ENCODE measurements at places on chromosomes 7 and 10.

DNA sequence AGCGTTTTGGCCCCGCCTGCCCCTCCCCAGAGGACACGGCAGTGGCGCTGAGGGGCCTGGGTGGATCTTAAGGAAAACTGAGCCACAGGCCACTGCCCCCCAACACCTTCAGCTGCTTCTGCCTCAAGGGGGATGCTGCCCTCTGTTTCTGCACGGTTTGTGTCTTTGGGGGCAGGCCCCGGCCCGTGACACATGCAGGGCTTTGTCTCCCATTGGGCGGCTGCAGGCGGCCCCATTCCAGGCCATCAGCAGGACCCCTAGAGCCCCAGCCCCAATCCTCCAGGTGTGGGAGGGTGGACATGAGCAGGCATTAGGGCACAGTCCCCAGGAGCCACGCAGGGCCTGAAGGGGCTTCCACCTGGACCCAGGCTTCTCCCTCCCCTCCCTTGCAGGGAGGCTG lies 25.3 kb upstream of the PPP2R2D start:
- no peak for DNase-seq

GRCh38 chr7:114911411-114911810 lies 10.5 kb upstream of the MDFIC start:
- no peak for DNase-seq

GRCh38 chr10:48821111-48821510 lies 118.5 kb downstream of the LRRC18 start:
- DNase-seq: no peak

DNA sequence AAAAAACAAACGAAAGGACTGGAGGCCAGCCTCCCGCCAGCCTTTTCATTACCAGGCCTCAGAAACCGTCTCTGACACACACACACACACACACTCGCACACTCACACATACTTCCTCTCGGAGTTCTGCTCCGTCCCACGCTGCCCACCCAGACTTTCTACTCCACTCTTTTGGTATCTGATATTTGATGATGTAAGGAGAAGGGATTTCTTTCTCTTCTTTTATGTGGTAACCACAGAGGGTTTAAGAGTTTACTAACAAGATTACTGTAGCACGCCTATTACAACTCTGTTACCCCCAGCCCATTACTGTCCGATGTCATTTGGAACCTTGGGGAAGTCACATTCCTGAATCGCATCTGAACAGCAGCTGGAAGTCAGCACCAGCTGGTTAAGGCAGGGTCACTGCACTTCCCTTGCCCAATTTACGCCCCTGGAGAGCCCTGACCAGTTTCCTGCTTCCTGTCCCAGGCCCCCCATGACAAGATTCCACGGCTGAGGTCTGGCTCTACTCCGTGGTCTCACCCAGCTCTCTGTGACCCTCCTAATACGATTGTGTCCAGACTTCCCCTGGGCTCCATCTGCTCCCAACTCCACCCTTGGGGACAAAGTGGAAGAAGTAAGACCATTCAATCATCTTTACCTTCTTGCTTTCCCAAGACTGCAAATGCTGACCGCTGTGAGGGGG lies 1.1 kb downstream of the DENND2A start:
- no peak for DNase-seq

DNA sequence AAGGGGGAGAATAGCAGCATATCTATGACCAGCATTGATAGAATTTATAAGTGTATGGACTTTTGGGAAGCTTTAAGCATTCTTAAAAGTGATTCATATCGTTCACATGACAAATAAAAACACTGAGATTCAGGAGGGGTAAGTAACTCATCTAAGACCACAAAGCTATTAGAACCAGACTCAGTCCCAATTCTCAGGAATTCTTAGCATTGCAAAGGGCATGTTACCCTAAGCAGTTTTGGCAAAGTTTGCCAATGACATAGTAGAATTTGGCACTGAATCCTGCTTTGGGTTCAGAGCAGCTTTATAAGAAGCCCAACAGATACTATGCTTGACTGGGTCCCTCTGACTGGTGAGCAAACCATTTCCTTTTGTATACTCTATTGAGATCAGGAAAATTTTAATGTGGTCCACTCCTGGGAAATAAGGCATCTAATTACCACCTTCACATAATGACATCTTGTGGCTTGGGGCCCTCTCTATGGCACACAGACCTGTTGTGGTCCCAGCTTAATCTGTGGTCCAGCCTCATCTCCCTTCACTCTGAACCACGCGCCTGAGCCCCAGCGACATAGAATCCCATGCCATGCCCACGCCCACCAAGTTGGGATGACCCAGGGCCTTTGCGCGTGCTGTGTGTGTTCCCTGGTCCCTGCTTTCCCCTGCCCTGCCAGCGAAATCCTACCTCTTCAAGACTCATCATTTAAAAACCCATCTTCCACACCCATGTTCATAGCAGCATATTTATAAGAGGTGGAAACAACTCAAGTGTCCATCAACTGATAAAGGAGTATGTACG lies 37.5 kb upstream of the DOCK1 start:
- DNase-seq: no peak

- no peak for DNase-seq
Observed at GRCh38 chr10:61804414-61804813, 97.1 kb upstream of the ARID5B start.

DNA sequence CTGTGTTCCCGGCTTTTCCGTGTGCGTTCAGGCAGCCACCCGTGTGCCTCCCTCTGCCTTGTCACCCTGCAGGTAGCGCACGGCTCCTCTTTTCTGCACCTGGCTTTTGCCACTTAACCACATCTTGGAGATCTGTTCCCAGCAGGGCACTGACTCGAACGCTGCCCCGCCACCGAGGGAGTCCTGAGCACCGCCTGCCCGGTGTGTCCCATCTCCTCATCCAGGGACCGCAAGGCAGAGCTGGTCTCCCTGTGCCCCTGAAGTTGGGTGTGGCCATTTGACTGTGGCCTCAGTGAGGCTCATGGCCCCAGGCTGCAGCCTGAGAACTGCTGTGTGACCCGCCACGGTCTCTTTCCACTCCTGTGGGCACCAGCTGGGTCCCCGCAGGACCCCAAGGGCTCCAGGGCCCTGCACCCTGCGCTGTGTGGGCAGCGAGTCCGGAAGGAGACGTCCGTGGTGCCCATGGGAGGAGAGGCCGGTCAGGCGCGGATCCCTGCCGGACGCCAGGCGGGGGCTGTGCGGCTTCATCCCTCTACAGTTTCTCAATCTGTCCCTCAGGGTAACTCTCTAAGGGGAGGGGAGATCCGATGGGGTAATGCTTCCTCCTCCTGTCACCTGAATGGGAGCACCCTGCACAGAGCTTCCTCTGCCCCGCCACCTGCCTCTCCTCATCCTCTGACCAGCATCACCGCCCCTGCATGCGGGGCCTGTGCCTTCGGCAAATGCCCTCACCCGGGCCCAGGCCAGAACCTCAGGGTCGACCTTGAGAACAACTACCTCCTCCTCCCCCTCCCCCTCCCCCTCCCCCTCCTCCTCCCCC lies 1.8 kb upstream of the INTS1 start:
- DNase-seq: no peak

DNA sequence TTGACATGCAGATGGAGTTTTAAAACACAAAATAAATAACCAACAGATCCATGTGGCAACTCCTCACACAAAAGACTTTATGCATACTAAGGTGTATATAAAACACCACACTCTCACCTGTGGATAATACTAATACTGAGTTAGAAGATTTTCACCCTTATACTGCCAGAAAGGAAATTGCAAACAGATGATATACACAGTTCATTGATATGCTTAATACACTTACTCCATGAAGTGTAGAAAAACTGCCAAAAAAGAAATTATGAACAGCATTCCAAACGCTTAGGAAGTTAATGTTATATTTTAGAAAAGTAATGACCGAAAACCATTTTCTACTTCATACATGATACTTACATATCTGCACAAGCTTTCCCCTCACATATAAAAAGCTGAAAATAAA lies 17.6 kb upstream of the SNX13 start:
- no peak for DNase-seq

DNA sequence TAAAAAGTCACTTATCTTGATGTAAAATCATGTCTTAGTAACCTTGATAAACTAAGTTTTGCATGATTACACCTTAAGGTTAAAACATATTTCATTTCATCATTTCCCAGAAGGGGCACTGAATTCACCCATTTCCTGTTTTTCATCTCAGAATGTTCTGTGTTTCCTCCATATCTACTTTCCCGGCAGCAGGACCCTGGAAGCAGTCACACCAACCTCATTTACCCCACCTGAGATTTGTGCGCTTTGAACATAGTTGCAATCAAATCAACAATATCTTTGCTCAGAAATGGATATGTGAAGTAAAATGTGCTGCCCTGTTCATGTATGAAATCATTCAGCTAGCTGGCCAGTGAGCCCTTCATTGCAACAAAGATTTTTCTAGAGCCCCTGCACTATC lies 46.8 kb downstream of the IKZF1 start:
- DNase-seq: no peak

GRCh38 chr7:47957156-47957555 lies 8.9 kb upstream of the PKD1L1 start:
- no peak for DNase-seq

- DNase-seq: peak; percentile 50
Observed at GRCh38 chr7:104883718-104884452, 130.1 kb upstream of the KMT2E start.

- no peak for DNase-seq
Observed at GRCh38 chr7:17660116-17660515, 280.2 kb downstream of the SNX13 start.

DNA sequence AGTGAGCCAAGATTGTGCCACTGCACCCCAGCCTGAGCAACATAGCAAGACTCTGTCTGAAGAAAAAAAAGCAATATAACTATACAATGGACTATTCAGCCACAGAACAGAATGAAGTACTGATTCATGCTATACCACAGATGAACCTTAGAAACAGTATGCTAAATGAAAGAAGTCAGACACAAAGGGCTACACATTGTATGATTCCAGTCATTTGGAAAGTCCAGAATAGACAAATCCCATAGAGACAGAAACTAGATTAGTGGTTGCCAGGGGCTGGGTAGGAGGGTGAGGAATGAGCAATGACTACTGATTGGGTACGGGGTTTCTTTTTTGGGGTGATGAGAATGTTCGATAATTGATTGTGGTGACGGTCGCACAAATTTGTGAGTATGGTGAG lies 9.6 kb upstream of the CFAP70 start:
- no peak for DNase-seq

GRCh38 chr7:5682551-5683279 lies 98.7 kb downstream of the RNF216 start:
- no peak for DNase-seq

- DNase-seq: no peak
Observed at GRCh38 chr7:42790196-42790595, 121.7 kb downstream of the C7orf25 start.
